ENCODE measurements at places on chromosomes 5 and 9.
A peak's percentile ranks its signal among the peaks of the same experiment; 100 is the strongest.

GRCh38 chr5:16916262-16916878, 19.7 kb downstream of the MYO10 start:
- peak; percentile 26 for DNase-seq

GRCh38 chr5:138789771-138790242, 36.6 kb downstream of the CTNNA1 start:
- DNase-seq: peak; percentile 85

DNA sequence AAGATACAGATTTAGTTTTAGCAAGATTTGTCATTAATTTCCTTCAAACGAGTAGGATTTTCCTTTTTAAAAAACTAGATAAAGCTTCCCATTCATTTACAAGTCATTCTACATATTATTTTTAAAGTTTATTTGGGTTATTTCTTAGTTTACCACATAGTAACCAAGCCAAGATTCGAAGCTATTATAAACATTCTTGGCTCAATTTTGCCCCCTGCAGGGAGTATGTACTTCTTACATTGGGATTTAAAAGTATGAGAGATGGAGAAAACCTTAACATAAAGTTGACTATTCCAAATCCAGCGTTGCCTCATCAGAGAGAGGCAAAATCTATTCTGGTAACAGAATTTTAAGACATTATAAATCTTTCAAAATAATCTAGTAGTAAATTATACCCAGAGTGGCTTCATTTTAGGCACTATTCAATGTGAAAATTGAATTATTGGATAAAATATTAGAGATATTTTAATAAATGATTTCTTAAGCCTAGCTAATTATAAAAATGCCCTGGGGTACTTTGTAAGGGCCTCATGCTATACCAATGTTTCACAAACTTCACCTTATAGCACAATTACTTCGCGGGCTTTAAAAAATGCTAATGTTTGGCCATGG, 39.1 kb downstream of the FBN2 start:
- DNase-seq: peak; percentile 47

DNA sequence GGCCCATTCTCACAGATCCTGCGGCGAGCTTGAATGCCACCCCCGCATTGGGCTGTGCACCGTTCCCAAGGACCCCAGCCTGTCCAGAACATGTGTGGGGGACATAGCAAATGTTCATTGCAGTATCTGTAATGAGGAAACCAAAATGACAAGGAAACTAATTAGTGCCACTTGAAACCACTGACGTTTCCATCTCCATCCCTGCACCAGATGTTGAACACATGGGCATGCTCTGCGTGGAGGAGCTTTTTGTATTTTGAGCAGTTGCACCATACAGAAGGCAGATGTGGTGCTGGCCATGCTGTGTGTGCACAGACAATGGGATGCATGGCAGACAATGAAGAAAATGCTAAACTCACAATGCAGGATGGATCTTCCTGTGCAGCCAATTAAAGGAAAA, 437.7 kb downstream of the SEMA5A start:
- no peak for DNase-seq

DNA sequence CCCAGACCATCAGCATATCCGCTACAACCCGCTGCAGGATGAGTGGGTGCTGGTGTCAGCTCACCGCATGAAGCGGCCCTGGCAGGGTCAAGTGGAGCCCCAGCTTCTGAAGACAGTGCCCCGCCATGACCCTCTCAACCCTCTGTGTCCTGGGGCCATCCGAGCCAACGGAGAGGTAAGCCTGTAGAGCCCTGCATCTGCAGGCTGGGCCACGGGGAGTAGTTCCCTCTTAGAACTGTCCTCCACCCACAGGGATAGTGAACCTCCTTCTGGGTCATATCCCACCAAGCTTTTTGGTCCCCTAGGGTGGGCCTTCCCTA, 569 bp downstream of the GALT start:
- no peak for DNase-seq

GRCh38 chr9:79800578-79800977, 228.8 kb downstream of the TLE4 start:
- DNase-seq: no peak

- no peak for DNase-seq
Measured at GRCh38 chr5:171596391-171596878, 177.0 kb downstream of the FGF18 start.

DNA sequence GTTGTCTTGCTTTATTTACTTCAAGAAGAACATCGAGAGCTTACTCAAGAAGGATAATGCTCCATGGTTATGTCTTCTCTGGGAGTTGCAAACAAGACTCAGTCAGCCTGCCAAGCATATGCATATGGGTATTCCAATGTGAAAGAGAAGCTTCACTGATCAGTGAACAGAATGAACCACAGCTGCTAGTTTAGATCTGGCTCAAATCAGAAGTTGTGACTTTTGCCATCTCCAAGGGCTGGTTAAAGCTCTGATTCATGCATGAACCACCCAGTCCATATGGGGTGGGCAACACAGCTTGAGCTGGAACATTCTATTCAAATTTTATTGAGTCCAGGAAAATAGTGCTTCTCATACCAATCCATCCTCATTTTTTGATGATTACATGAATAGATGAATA, 50.0 kb downstream of the ATPSCKMT start:
- DNase-seq: no peak

GRCh38 chr5:114469372-114469771, 107.5 kb downstream of the KCNN2 start:
- no peak for DNase-seq

DNA sequence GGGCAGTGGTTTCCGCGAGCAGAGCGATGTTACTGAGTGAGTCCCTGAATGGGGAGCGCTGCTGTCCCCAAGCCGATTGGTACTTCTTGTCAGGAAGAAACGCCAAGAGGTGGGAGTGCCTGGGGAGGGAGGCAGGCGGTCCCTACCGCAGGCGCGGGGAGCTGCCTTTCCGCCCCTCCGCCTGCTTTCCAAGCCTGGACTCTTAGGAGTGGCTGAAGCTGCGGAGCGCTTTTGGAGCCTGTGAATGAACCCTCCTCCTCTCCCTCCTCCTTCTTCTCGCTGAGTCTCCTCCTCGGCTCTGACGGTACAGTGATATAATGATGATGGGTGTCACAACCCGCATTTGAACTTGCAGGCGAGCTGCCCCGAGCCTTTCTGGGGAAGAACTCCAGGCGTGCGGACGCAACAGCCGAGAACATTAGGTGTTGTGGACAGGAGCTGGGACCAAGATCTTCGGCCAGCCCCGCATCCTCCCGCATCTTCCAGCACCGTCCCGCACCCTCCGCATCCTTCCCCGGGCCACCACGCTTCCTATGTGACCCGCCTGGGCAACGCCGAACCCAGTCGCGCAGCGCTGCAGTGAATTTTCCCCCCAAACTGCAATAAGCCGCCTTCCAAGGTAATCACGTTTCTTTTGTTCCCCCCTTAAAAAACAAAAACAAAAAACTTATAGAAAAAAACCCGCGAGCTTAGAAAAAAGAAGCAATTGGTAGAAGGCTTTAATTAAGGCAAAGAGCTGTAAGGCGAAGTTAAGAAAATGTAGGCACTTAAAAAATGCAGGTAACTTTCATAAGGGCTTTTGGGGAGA, at the start of gene VCAN:
TSS of gene VCAN (plus strand) at position 340 of the 808 bp plus-strand sequence. CDS start 11,775 bp downstream, outside the sequence.
- DNase-seq: peak; percentile 9

GRCh38 chr9:127213859-127214258, 50.7 kb upstream of the GARNL3 start:
- no peak for DNase-seq

GRCh38 chr5:146529984-146530383, 14.0 kb upstream of the GPR151 start:
- no peak for DNase-seq

GRCh38 chr9:110978516-110978915, 59.8 kb downstream of the LPAR1 start:
- DNase-seq: no peak

DNA sequence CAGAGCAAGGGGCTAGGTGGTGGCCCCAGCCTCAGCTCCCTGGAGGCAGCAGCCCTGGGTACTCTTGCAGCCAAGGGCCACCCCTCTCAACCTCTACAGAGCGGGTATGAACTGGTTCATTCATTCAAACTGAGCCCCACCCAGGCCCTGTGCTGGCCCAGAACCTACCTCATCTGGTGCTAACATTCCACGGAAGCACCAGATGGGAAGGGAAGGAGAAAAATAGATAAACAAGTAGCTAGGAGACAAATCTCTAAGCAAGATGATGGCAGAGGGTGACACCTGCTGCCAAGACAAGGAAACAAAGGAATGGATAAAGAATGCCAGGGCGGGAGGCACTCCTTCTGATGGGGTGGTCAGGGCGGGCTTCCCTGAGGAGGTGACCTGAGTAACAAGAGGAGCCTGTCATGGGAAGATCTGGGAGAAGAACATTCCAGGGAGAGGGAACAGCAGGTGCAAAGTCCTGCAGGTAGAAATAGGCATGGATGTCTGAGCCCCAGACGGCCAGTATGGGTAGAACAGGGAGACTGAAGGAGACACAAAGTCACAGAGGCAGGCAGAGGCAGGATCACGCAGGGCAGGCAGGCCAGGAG, 6.1 kb downstream of the ST6GALNAC4 start:
- DNase-seq: peak; percentile 79

GRCh38 chr5:17259630-17260257, 42.3 kb downstream of the BASP1 start:
- DNase-seq: no peak

- DNase-seq: no peak
Measured at GRCh38 chr9:106947106-106947900, 84.3 kb downstream of the ZNF462 start.

GRCh38 chr9:21744841-21745240, 57.6 kb upstream of the MTAP start:
- DNase-seq: peak; percentile 55

GRCh38 chr5:123810746-123811340, 298.9 kb downstream of the CSNK1G3 start:
- DNase-seq: no peak

DNA sequence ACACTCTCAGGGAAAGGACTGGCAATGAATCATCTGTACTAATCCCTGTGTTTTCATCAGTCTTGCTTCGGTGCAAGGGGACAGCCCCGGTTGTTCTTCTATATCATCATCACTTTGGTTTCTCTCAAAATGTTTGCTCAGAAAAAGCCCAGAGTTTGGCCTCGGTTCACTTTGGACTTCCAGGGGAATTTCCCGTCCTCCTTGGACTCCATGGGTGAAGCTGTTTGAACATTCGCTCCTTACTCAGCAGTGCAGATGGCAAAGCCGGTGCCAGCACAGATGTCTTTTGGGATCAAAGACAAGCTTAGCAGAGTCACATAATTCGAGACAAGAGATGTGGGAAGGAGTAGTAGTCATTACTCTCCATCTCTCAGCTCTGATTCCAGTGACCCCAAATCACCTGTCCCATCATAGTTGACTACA, 69.8 kb upstream of the TNFSF8 start:
- no peak for DNase-seq

DNA sequence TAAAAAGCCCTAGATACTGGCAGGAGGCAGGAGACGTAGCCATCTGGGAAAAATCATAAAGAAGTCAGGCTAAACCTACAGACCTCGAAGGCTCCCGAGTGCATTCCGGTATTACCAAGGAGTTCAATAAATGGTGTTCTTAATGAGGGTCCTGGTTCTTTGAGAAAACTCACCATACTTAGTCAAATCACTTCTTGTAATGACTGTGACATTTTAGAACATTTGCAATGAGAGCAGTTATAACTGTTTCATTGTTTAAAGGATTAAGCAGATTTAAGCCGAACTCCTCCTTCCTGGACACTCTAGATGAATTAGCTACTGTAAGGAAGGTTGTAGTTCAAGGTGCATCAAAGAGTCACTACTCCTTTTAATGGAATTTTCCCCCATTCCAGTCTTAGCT, 67.8 kb downstream of the EFNA5 start:
- DNase-seq: no peak

DNA sequence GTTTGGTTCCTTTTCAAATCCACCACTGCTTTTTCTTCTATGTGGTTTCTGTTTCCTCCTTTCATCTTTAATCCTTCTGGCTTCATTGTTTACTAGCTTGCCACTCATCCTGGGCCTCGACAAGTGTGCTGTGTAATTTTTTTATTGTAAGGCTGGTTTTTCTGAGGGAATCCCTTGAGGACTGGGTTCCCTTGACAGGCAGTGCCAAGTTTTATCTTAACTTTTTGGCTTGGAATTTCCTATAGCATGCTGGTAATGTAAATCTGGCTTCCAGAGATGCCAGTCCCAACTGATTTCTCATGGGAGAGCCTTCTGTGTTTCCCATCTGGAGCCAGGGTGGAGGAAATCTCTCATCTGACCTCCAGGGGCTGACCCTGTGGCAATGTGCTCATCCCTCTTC, 184.7 kb downstream of the ROR2 start:
- no peak for DNase-seq

DNA sequence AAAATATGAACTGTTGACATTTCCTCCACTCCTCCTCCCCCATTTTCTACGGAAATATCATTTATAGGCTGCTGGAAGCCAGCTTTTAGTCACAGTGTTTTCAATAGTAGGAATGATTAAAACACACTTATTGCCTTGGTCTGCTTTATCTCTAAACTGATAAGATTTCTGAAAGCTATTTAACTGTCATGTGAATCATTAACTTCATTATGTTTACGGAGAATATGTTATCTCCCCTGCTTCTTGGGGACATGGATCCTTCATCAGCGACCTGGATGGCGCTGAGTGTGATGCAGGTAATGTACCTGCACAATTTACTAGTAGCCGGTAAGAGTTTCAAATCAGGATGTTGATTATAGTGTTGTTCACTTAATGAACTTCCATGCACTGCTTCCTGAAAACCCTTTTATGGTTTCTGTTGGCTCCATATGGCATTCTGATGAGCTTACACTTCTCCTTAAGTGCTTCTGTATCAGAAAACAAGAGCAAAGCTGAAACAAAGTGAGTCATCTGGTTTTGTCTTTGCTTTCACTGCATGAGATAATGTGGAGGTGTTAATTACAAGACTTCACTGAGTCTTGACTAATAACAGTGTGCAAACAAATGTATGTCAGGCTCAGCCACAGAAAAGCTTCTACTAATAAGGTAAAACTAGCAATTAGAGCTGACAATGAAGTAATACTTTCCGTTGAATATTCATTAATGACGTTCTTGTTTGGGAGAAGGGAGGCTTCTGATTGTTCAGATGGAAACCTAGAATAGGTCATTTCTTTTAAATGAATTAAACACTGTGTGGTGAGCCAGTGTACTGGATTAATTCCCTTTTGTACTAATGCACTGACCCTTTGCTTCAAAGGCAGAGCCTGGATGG, 162.4 kb upstream of the ZNF608 start:
- DNase-seq: no peak

DNA sequence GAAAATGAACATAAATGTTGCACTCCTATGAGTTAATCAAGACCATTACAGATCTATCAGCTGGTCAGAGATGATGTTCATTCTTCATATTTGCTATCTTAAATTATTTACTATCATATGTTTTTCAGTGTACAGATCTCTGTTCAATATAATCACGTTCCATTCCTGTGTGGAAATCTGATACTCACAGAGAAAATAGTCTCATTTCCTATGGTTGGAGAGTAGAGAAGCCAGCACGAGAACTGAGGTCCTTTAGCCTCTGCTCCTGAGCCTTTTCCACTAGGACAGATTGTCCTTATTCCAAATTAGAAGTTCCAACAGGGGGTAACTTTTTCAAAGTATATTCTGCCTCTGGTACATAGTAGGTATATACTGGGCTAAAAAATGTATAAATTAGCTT, 29.2 kb downstream of the UGCG start:
- DNase-seq: no peak

GRCh38 chr9:77386187-77386586, 208.9 kb downstream of the VPS13A start:
- no peak for DNase-seq

All from hematopoietic multipotent progenitor cell treated with erythropoietin and hydrocortisone succinate and interleukin-3 and kit ligand, for 6 days (in vitro differentiated cells).